ENCODE measurements at places on chromosomes 3 and 15. TPM values are rescaled to one million over a fixed set of nuclear protein-coding genes. Genes with fewer than 3 reads are reported as not detected.

GOLGA6L4 gene
- 12.0 TPM for polyA plus RNA-seq

ADGRG7 gene
- polyA plus RNA-seq: 0.50 TPM

HDGFL3 gene
- 20.9 TPM for polyA plus RNA-seq

LDHAL6B gene
- polyA plus RNA-seq: not detected

BCL2A1 gene
- 25.5 TPM for polyA plus RNA-seq

SKOR1 gene
- 0.46 TPM for polyA plus RNA-seq

ALPK3 gene
- 1.3 TPM for polyA plus RNA-seq

EPHA3 gene
- polyA plus RNA-seq: 0.73 TPM

CFAP20DC gene
- 1.0 TPM for polyA plus RNA-seq

MASP1 gene
- 0.18 TPM for polyA plus RNA-seq

ITGB5 gene
- 16.9 TPM for polyA plus RNA-seq

TOPBP1 gene
- 18.0 TPM for polyA plus RNA-seq

CCR5 gene
- 5.2 TPM for polyA plus RNA-seq

TMCO5A gene
- 0.27 TPM for polyA plus RNA-seq

TUSC7 gene
- not detected for polyA plus RNA-seq

FBN1 gene
- 6.3 TPM for polyA plus RNA-seq

CCR1 gene
- polyA plus RNA-seq: 14.5 TPM

GALK2 gene
- polyA plus RNA-seq: 13.9 TPM

TM4SF1 gene
- polyA plus RNA-seq: 38.8 TPM

DAG1 gene
- 11.5 TPM for polyA plus RNA-seq

AQP9 gene
- polyA plus RNA-seq: 3.2 TPM

POPDC2 gene
- 8.4 TPM for polyA plus RNA-seq

GHSR gene
- polyA plus RNA-seq: not detected

NBEAL2 gene
- 83.6 TPM for polyA plus RNA-seq

OXTR gene
- polyA plus RNA-seq: 1.3 TPM

CCDC39 gene
- 0.02 TPM for polyA plus RNA-seq

KBTBD8 gene
- 2.9 TPM for polyA plus RNA-seq
